ENCODE measurements at places on chromosomes 3 and 15.
A peak's percentile ranks its signal among the peaks of the same experiment; 100 is the strongest.

DNA sequence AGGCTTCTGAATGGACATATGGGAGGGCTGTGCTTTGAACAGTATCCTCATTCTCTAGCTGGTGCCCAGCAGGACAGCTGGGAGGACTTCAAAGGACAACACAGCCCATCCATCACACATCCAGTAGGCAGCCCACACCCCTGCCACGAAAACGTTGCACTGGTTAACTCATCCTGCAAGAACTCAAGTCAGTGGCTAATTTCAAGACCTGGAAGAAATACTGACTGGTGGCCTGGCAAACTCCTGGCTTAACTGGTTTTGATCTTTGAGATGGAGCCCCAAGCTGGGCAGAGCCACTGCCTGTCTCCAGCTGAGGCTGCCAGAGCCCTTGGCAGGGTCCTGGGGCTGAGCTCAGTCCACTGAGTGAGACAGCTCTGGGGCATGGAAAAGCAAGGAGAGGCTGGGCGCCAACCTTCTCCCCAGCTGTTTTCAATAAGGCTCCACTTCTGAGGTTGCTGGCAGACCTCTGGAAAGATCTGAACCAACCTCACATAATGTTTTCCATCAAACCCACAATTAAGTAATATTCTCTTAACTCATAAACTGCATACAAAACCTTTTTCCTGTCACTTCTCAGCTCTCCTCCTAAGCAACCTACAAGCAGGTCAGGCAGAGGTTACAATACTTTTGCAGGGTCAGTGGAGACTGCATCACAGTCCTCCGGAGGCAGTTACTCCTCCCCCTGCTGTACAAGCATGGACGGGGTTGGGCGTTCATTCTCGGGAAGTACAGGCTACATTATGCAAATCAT, 110.3 kb downstream of the MYLK start:
- DNase-seq: no peak

DNA sequence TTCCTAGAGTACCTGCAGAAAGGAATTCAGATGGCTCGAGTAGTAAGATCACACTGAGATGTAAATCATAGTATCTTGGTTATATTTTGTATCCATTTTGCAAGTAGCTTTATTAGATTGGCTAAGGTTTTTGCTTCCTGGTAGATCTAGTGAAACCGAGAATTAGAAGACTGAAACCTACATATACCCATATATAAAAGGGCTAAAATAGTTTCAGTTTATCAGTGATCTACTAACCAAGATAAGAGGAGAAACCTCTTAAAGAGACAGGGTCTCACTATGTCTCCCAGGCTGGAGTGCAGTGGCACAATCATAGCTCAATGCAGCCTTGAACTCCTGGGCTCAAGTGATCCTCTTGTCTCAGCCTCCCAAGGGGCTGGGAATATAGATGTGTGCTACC, 135.3 kb downstream of the PCCB start:
- no peak for DNase-seq

- DNase-seq: no peak
These were observed 187.8 kb downstream of the SHQ1 start for GRCh38 chr3:72660270-72661114.

DNA sequence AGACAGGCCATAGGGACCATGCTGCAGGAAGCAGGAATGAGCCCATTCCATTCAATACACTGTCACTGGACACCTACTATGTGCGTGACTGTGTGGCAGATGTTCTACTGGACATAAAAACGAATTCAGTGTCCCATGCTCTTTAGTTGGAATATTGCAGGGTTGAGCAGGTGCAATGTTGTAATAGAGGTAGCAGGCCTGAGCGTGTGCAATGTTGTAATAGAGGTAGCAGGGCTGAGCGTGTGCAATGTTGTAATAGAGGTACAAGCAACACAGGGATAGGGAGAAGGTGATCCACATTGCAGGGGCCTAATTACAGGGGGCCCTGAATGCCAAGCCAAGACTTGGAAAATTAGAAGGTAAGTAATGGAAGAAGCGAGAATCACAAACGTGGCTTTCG, 261.4 kb upstream of the HES1 start:
- no peak for DNase-seq

DNA sequence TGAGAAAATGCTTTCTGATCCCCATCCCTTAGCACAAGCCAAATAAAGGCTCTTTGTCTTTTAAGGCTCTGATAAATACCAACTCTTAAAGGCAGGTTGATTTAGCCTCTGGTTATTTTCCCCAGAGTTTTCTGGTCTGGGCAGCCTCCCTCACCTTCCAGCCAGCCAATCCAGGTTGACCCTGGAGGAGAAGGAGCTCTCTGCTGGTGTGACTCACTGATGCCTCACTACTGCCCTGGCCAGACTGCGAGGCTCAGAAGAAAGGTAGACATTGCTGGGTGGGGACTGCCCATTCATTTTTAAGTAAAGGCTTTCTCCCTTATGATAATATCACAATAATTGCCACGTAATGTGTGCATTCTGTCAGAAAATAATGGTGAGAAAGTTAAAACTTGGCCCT, 37.1 kb downstream of the SLCO3A1 start:
- DNase-seq: no peak

GRCh38 chr3:171967932-171968678, 71.3 kb upstream of the FNDC3B start:
- DNase-seq: no peak

- no peak for DNase-seq
These were observed 55.0 kb downstream of the SETD5 start for GRCh38 chr3:9452417-9452816.

GRCh38 chr3:40725031-40725430, 200.3 kb downstream of the ZNF621 start:
- no peak for DNase-seq

- DNase-seq: no peak
These were observed 120.4 kb downstream of the GABRG3 start for GRCh38 chr15:27091270-27091940.

DNA sequence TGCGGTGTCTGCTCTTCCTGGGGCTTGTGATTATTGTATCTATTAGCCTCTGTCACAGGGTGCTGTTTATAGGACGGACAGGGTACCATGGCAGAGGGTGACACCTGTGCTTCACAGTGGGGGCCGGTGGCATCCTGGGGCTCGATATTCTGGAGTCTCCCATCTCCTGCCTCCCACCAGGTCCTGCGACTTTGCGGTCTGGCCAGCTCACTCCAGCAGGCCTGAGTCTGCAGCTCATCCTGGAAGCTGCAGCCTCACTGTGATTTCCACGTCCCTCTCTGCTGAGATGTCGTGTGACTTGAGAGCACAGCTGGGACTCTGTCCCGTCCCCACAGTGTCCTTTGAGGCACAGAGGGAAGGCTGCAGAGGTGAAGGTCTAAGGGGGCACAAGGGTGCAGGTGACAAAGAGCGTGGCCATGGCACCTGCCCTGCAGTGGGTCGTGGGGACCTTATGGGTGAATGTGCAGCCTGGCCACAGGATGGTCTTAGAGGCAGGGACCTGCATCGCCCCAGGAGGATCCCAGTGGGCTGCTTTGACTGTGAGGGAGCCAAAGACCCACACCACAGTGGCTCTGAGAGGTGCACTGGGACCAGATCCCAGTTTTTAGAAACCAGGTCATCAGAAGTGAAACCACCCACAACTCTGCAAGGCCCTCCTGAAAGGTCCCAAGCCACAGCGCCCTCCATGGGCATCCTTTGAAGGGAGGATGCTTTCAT, 172.8 kb downstream of the KLF13 start:
- DNase-seq: no peak

DNA sequence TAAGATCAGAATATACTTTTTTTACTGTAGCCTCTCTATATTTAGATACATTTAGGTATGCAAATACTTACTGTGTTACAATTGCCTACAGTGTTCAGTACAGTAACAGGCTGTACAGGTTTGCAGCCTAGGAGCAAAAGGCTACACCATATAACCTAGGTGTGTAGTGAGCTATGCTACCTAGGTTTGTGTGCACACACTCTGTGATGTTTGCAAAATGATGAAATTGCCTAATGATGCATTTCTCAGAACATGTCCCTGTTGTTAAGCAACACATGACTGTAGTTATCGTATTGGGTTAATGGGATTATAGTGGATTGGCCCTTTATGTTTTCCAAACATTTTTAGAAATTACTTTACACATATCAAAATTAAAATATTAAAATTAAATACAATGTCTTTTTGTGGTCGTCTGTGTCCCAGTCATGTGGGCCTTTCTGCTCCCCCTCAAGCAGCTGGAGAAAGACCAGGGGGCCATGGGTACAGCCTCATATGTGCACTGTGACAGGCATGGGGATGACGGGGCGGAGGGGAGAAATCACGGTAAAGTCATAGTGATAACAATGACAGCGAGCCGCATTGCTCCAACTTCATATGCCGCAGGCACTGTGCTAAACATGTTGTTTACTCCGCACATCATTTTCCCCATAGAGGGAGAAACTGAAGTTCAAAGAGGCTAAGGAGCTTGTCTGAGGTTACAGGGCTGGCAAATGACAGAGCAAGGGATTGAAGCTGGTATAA, 27.4 kb upstream of the PLA2G4E start:
- DNase-seq: no peak

DNA sequence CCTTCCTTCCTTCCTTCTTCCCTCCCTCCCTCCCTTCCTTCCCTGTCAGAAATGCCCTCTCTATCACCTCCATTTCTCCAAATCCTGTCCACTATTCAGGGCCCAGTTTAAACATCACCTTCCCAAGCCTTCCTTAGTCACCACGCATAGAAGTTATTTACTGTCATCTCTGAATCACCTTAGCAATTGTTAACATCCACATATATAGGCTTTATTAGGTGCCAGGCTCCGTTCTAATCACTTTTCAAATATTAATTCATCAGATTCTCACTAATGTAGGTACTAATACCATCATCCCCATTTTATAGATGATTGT, 1.1 kb upstream of the MAGEF1 start:
- DNase-seq: no peak

- no peak for DNase-seq
These were observed 72.0 kb upstream of the PYGO1 start for GRCh38 chr15:55660153-55660552.

GRCh38 chr15:25092661-25093060, 137.9 kb downstream of the SNRPN start:
- DNase-seq: no peak

DNA sequence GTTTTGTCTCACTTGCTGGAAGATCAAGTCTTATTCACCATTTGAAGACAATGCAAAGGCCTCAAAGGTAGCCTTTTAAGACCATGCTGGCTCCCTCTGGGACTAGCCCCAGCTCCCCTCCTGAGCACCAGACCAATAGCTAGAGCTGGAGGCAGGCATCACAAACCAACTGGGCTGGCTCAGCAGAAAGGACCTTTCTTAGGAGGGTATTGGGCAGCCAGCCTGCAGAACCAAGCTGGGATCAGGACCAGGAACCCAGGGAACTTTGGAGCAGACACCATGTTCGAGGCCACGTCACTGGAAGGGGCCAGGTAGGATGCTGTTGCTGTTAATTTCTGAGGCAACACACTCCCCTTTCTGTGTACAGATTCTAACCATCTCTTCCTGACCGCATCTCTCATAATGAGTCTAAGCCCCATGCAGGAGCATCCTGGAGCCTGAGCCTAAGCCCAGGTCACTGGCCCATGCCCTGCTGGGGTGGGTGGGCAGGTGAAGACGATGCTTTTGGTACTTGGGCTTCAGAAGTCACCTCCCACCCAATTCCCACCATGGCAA, 81.4 kb upstream of the KLF13 start:
- no peak for DNase-seq

- DNase-seq: no peak
These were observed 60.2 kb downstream of the CNTN4 start for GRCh38 chr3:2158828-2159227.

GRCh38 chr15:73650416-73651126, 17.4 kb upstream of the NPTN start:
- no peak for DNase-seq

- no peak for DNase-seq
These were observed 1.1 kb downstream of the CMTM8 start for GRCh38 chr3:32239307-32240158.

DNA sequence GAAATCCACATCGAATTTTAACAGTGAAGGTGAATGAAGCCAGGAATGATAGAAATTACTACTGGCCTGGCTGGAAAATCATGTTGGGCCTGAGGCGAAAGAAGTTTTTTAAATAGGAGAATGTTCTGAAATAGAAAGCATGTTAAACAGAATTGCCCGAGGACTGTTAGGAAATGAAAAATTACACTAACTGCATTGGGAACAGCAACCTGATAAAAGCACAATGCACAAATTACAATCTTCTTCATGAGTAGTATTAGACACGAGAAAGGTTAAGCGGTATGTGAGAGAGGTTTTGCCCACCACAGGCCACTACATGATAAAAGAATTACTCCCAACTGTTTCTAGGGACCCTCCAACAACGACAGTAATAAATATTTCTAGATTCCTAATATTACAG, 18.9 kb downstream of the GBE1 start:
- no peak for DNase-seq

- DNase-seq: no peak
These were observed 2.2 kb upstream of the ITIH3 start for GRCh38 chr3:52792413-52792812.

GRCh38 chr3:101850246-101851051, 1.1 kb downstream of the NFKBIZ start:
- DNase-seq: peak; percentile 12

DNA sequence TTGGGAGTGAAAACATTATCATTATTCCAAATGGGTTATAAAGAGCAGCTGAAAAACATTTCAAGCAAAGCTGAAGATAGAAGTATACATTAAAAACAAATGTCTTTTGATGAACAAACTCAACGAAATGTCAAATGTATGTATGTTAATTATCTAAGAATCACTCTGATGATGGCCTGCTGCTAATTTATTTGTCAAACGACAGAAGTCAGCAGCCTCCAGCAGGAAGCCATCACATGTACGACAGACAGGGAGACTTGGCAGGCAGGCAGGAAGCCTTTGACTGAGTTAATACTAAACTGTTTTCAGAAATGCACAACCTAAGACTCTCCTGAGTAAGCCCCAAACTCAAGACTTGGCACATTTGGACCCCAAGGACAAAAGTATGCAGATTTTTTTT, 491.1 kb downstream of the ZNF385D start:
- no peak for DNase-seq

GRCh38 chr3:113721636-113722035, 24.4 kb downstream of the NAA50 start:
- no peak for DNase-seq

Measured in activated CD8-positive, alpha-beta memory T cell treated with anti-CD3 and anti-CD28 coated beads for 4 hours (primary cell).